Activated T-cell treated with anti-CD3 and anti-CD28 coated beads, Interleukin-2, amount 50 U/mL, for 72 hours (primary cell): ENCODE measurements at places on chromosomes 16 and 17. TPM values are rescaled to one million over a fixed set of nuclear protein-coding genes. Genes with fewer than 3 reads are reported as not detected.
A peak's percentile ranks its signal among the peaks of the same experiment; 100 is the strongest.

Gene ZNF213
- total RNA-seq: 12.2 TPM

Gene KRT17
- total RNA-seq: 0.63 TPM

Gene OTOP2
- not detected for total RNA-seq

Gene SYCE1L
- total RNA-seq: 2.9 TPM

Gene ABCC11
- total RNA-seq: 0.17 TPM

Gene HS3ST2
- total RNA-seq: not detected

Gene GOT2
- total RNA-seq: 81.8 TPM

Gene EPN3
- not detected for total RNA-seq

Gene CCL4L2
- 77.2 TPM for total RNA-seq

Gene ATP2A1
- total RNA-seq: 8.4 TPM

Gene CIITA
- total RNA-seq: 7.2 TPM

Gene CCL1
- not detected for total RNA-seq

Gene CENPN
- total RNA-seq: 64.1 TPM

Gene CPSF4L
- total RNA-seq: not detected

GRCh38 chr17:7435676-7436555, 681 bp downstream of the TMEM102 start:
- H3K27ac ChIP-seq: peak overlapping the region; percentile 82
- H3K4me3 ChIP-seq: peak overlapping the region; percentile 97
- peak; percentile 71 for DNase-seq
- peaks cover 20% of the 10 kb centered on the region for H3K27me3 ChIP-seq
- H3K4me1 ChIP-seq: peaks cover 39% of the 10 kb centered on the region

DNA sequence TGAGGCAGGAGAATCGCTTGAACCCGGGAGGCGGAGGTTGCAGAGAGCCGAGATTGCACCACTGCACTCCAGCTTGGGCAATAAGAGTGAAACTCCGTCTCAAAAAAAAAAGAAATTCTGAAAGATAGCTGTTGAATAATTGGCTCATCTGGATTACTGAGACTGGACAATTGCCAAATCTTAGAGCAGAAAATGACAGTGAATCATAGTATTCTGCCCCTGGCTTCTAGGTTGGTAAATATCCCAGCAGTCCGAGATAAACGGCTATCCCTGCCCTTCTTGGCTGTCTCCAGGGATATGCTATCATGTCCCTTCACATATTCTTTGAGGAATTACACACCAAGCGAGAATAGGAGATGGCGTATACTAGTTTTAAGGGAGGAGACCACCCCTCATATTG, 35.5 kb upstream of the METTL16 start:
- H3K27ac ChIP-seq: no peak overlapping the region
- no peaks in the 10 kb centered on the region for H3K36me3 ChIP-seq
- peaks cover 6% of the 10 kb centered on the region for H3K27me3 ChIP-seq

GRCh38 chr16:268141-269053, 7.3 kb downstream of the RGS11 start:
- no peaks in the 10 kb centered on the region for H3K27me3 ChIP-seq
- no peak overlapping the region for H3K4me3 ChIP-seq
- no peaks in the 10 kb centered on the region for H3K36me3 ChIP-seq
- no peak overlapping the region for H3K27ac ChIP-seq

- no peaks in the 10 kb centered on the region for H3K27me3 ChIP-seq
- peaks cover 46% of the 10 kb centered on the region for H3K4me1 ChIP-seq
- no peak overlapping the region for H3K27ac ChIP-seq
- DNase-seq: no peak
Observed at GRCh38 chr17:18323007-18323406, 7.9 kb downstream of the SMCR8 start.

GRCh38 chr17:42518046-42518754, 17.8 kb upstream of the NAGLU start:
- peaks cover 13% of the 10 kb centered on the region for H3K27me3 ChIP-seq
- H3K27ac ChIP-seq: no peak overlapping the region
- H3K36me3 ChIP-seq: no peaks in the 10 kb centered on the region
- H3K4me3 ChIP-seq: no peak overlapping the region
- DNase-seq: no peak

DNA sequence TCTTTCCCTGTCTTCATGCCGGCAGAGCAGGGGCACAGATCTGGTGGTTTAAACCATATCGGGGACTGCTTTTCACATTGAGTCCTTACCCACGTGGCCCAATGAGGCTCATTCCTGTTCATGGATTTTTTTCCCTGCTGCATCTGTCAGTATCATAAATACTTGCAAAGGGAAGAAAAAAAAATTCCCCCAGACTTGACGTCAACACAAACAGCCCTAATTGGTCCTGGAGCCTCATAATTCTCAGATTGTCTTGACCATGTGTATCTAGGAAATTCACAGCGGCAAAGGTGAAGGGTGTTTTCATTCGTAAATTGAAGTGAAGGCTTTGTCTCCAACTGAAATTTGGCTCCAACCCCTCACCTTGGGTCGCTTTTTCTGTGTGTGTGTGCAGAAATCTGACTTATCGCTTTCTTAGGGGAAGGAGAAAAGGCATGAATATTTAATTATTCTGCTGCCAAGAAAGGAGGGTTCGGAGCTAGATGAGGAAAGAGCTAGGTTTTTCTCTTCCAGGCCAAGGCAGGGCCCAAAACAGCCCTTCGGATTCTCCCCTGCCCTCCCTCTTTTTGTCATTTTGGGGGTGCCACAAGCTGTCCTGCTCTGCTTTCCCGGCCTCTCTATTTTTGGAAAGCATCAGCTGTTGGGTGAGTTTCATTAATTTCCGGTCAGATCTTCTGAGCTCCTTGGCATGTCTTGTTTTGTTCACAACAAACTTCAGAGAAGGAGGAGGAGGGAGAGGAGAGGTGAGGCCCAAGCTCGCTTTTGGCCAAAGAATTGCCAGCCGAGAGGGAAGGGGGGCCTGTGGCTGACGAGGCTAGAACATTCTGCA, 17.8 kb upstream of the CIBAR2 start:
- DNase-seq: no peak
- no peak overlapping the region for H3K27ac ChIP-seq
- no peaks in the 10 kb centered on the region for H3K27me3 ChIP-seq
- no peaks in the 10 kb centered on the region for H3K36me3 ChIP-seq

DNA sequence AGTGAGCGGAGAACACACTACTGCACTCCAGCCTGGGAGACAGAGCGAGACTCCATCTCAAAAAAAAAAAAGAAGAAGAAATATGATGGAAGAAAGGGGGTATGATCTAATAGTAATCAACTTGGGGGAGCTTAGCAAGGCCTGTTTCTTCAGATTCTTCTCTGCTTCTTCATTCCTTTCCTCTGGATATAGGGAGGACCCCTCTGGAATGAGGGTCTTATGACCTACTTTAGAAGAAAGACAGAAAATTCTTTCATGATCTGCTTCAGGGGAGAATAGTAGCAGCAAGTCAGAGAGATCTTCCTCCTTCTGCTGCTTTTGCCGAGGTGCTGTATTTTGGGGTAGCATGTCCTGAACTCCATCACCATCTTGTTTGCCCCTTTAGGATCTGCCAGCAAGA, 44.9 kb upstream of the ETV4 start:
- no peak overlapping the region for H3K27ac ChIP-seq
- no peaks in the 10 kb centered on the region for H3K4me1 ChIP-seq
- no peak for DNase-seq
- no peak overlapping the region for H3K4me3 ChIP-seq

GRCh38 chr16:57185945-57186871, at the start of the genes PSME3IP1 and RSPRY1:
TSS of gene PSME3IP1 (minus strand) at chr16:57186039. CDS start at chr16:57173854, 12,185 bp downstream.
TSS of gene RSPRY1 (plus strand) at chr16:57186329. CDS start at chr16:57204659, 18,330 bp downstream.
- H3K27ac ChIP-seq: peak within 1 kb of the TSS; percentile 100
- DNase-seq: peak; percentile 99
- H3K4me1 ChIP-seq: peaks cover 50% of the 10 kb centered on the region
- H3K4me3 ChIP-seq: peak within 1 kb of the TSS; percentile 100
- H3K36me3 ChIP-seq: peaks cover 5% of the 10 kb centered on the region

- H3K4me1 ChIP-seq: peaks cover 12% of the 10 kb centered on the region
- H3K27me3 ChIP-seq: peaks cover 4% of the 10 kb centered on the region
- no peak overlapping the region for H3K27ac ChIP-seq
- no peak overlapping the region for H3K4me3 ChIP-seq
Observed at GRCh38 chr17:74546586-74546985, 671 bp upstream of the CD300C start.

GRCh38 chr17:33531311-33531710, 238.2 kb upstream of the ASIC2 start:
- H3K4me1 ChIP-seq: no peaks in the 10 kb centered on the region
- no peak overlapping the region for H3K27ac ChIP-seq
- DNase-seq: no peak

DNA sequence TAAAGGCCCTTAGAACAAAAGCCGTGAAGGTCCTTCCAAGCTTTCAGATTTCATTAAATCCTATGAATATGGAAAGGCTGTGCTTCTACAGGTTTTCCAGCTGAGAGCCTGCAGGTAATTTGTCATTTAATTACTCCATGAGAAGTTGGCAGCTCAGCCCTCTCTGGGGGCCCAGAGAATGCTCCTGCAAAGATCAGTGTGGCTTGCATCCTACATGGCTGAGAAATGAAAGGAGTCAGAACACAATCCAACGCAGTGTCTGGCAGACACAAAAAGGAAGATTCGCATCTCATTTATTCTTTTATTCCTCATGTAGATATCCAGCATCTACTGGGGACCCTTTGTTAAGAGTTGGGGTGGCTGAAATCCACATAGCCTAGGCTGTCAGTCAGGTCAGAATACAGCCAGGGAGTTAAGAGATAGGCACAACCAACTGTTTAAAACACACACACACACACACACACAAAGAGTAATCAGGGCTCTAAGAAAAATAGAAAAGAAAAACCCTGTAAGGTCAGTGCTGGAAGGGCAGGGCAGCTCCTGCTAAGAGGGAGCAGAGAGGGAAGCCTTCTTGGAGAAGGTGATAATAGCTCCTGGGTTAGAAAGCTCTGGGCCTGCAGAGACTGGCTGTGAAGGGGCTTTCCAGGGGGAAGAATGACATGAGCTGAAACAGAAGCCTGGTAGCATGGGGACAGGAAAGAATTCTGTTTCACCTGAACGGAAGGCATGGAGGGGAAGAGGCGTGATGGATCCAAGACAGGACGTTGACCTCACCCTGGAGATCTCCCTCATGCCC, 46.9 kb upstream of the WSCD1 start:
- no peak overlapping the region for H3K27ac ChIP-seq
- no peak for DNase-seq
- peaks cover 34% of the 10 kb centered on the region for H3K27me3 ChIP-seq
- peaks cover 17% of the 10 kb centered on the region for H3K4me1 ChIP-seq
- H3K36me3 ChIP-seq: no peaks in the 10 kb centered on the region

- peaks cover 60% of the 10 kb centered on the region for H3K27me3 ChIP-seq
- H3K36me3 ChIP-seq: no peaks in the 10 kb centered on the region
- H3K4me3 ChIP-seq: no peak overlapping the region
- peaks cover 25% of the 10 kb centered on the region for H3K4me1 ChIP-seq
Observed at GRCh38 chr17:4782652-4783051, 3.5 kb downstream of the VMO1 start.

GRCh38 chr16:72962347-72962746, 85.6 kb downstream of the ZFHX3 start:
- H3K36me3 ChIP-seq: no peaks in the 10 kb centered on the region
- H3K27me3 ChIP-seq: no peaks in the 10 kb centered on the region
- no peak overlapping the region for H3K27ac ChIP-seq
- no peak overlapping the region for H3K4me3 ChIP-seq

GRCh38 chr17:52476638-52477313, 318.3 kb upstream of the CA10 start:
- H3K27ac ChIP-seq: no peak overlapping the region
- H3K4me1 ChIP-seq: no peaks in the 10 kb centered on the region
- no peak for DNase-seq
- H3K27me3 ChIP-seq: no peaks in the 10 kb centered on the region

DNA sequence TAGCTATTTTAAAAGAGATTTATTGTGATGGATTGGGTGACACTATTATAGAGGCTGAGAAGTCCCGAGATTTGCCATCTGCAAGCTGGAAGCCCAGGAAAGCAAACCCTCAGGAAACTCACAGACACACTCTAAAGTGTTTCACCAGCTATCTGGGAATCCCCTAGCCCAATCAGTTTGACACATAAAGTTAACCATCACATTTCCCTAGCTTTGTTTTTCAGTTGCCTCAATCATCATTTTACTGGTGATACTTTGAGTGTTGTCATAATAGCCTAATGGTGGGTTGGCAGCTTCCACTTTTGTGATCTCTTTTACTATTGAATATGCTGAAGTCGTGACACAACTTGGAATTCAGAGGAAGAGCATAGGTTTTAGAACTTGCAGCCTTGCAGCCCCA, 1.8 kb downstream of the SGF29 start:
- peak overlapping the region; percentile 91 for H3K4me3 ChIP-seq
- DNase-seq: peak; percentile 12
- H3K27me3 ChIP-seq: no peaks in the 10 kb centered on the region

DNA sequence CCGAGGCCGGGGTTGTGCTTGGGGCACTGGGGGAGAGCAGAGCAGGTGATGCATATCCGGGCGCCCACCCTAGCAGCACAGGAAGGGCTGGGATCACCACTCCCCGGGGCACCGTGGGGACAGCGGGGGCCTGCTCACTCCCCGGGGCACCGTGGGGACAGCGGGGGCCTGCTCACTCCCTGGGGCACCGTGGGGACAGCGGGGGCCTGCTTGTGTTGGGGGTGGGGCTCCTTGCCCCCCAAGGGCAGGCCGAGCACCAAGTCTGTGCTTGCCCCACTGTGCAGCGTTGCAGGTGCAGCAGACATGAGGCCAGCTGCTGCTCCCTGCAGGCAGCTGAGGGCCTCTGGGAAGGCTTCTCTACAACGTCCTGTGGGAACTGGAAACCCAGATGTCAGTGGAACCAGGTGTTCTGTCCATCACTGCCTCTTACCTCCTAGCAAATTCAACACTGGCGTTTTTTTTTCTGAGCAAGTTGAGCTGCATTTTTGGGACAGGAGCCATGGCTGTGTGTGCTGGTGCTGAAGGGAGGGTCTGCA, 25.0 kb upstream of the ZNF750 start:
- DNase-seq: no peak
- no peaks in the 10 kb centered on the region for H3K36me3 ChIP-seq
- H3K4me1 ChIP-seq: peaks cover 68% of the 10 kb centered on the region
- no peaks in the 10 kb centered on the region for H3K27me3 ChIP-seq

GRCh38 chr17:40530531-40530994, 29.1 kb upstream of the TNS4 start:
- H3K4me1 ChIP-seq: peaks cover 73% of the 10 kb centered on the region
- H3K27me3 ChIP-seq: no peaks in the 10 kb centered on the region
- DNase-seq: no peak
- H3K4me3 ChIP-seq: peak overlapping the region; percentile 91
- peak overlapping the region; percentile 16 for H3K27ac ChIP-seq
